ENCODE measurements at places on chromosomes 12 and 14.
A peak's percentile ranks its signal among the peaks of the same experiment; 100 is the strongest.

- peaks cover 7% of the 10 kb centered on the region for H3K4me1 ChIP-seq
- no peaks in the 10 kb centered on the region for H3K27me3 ChIP-seq
- no peak overlapping the region for H3K27ac ChIP-seq
- no peak for DNase-seq
- no peaks in the 10 kb centered on the region for H3K36me3 ChIP-seq
Measured at GRCh38 chr14:91032248-91032647, 28.2 kb downstream of the RPS6KA5 start.

GRCh38 chr12:94994312-94994711, 9.2 kb downstream of the NDUFA12 start:
- H3K36me3 ChIP-seq: peaks cover 52% of the 10 kb centered on the region
- H3K4me3 ChIP-seq: no peak overlapping the region
- H3K27me3 ChIP-seq: no peaks in the 10 kb centered on the region
- no peak overlapping the region for H3K27ac ChIP-seq

DNA sequence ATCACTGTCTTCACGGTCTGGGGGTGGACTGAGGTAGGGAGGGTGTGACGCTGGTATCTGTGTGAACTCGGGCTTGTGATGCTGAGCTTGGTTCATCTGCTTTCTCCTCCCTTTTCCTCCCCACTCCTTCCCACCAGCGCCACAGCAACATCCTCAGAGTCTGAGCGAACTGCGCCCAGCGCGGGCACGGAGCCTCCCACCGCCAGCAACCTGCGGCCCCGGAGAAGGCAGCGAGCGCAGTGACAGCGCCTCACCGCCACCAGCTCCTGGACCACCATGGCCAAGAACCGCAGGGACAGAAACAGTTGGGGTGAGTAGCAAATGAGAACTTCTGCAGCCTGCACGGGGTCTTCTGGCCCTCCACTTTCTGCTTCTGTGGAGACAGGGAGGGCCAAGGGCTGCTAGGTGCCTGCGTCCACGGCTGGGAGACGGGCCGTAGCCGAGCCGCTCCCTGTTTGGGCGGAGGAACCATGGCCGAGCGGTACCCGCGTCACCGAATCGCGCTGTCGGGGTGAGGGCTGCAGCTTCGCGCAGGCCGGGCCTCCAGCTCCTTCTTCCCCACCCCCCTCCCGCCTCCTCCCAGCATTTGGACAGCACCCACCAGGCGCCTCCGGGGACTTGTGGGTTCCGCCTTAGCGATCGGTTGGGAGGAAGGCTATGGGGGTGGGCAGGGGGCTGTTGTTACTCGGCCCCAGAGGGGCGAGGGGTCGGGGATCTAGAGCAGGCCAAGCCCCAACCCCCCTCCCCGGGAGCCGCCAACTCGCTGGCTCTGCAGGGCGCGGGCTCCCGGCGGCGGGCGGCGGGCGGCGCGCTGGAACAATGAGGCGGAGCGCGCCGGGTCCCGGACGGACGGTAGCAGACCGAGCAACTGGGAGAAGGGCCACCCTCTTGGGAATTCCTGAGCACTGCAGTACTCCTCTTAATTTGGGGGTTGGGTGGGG, at the start of gene ATL1:
Gene ATL1 (plus strand): TSS at position 156 of the 941 bp plus-strand sequence. CDS start 121 bp downstream, at position 277.
- H3K36me3 ChIP-seq: no peaks in the 10 kb centered on the region
- H3K4me3 ChIP-seq: peak within 1 kb of the TSS; percentile 77
- DNase-seq: peak; percentile 75
- H3K27me3 ChIP-seq: peaks cover 47% of the 10 kb centered on the region
- peaks cover 22% of the 10 kb centered on the region for H3K4me1 ChIP-seq

GRCh38 chr14:23646648-23647549, 10.7 kb downstream of the DHRS2 start:
- H3K4me1 ChIP-seq: no peaks in the 10 kb centered on the region
- H3K27ac ChIP-seq: no peak overlapping the region
- peaks cover 16% of the 10 kb centered on the region for H3K27me3 ChIP-seq
- no peak for DNase-seq
- H3K4me3 ChIP-seq: no peak overlapping the region

- no peak for DNase-seq
- H3K4me1 ChIP-seq: peaks cover 37% of the 10 kb centered on the region
- H3K27me3 ChIP-seq: no peaks in the 10 kb centered on the region
- H3K36me3 ChIP-seq: no peaks in the 10 kb centered on the region
- H3K27ac ChIP-seq: no peak overlapping the region
Measured at GRCh38 chr12:601976-602699, 61.1 kb downstream of the NINJ2 start.

DNA sequence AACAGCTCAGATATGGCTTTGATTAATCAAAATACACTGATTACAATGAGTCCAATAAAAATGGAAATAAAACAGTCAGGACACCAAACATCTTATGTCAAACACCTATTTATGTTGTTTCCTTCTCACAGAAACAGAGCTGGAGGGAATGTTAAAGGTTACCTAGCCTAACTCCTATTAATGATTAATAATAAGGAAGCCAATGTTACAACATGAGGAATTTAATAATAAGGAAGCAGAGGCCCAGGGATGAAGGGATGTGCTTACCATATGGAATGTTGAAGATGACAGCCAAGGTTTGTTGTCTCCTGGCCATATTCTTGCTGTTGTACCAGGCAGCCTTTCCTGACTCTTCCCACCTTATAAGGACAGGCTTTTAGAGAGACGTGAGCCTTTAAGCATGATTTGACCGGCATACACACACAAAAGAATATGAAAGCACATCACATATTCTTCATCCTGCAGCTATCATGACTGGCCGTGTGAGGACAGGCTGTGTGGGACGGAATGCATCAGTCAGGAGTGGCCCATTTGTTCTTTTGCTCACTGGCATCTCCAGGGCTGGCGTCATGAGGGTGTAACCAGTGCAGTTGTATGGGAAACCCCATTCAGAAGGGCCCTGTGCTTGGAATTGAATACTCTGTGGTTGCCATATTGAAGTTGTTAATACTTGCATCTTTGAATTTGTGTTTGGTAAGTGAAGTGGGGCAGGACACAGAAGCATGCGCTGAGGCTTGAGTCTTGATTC, 3.1 kb upstream of the GPRC5D start:
- H3K4me1 ChIP-seq: no peaks in the 10 kb centered on the region
- DNase-seq: no peak
- no peaks in the 10 kb centered on the region for H3K36me3 ChIP-seq
- no peaks in the 10 kb centered on the region for H3K27me3 ChIP-seq
- H3K27ac ChIP-seq: no peak overlapping the region

- H3K27me3 ChIP-seq: no peaks in the 10 kb centered on the region
- DNase-seq: no peak
Measured at GRCh38 chr14:97747316-97747715, 950.1 kb downstream of the VRK1 start.

- H3K4me1 ChIP-seq: peaks cover 9% of the 10 kb centered on the region
- no peaks in the 10 kb centered on the region for H3K27me3 ChIP-seq
- H3K36me3 ChIP-seq: no peaks in the 10 kb centered on the region
- no peak for DNase-seq
- no peak overlapping the region for H3K27ac ChIP-seq
Measured at GRCh38 chr12:82883394-82884355, 197.0 kb downstream of the TMTC2 start.

DNA sequence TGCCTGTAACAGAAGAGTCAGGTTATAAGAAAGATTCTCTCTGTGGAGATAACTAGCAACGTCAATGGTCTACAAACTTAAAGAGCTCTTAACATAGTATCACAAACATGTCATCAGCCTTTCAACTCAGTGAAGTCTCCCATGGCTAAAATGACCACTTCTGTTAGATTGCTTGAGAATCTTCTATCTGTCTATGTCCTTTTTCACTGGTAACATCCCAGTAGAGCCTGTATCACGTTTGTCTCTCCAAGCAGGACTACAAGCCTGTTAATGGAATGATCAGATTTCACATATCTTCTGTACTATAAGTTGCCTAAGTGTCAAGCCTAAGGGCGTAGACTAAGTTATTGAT, 50.7 kb downstream of the SLC2A13 start:
- no peaks in the 10 kb centered on the region for H3K27me3 ChIP-seq
- H3K4me1 ChIP-seq: peaks cover 46% of the 10 kb centered on the region
- DNase-seq: no peak
- peak overlapping the region; percentile 77 for H3K27ac ChIP-seq
- peak overlapping the region; percentile 34 for H3K4me3 ChIP-seq

GRCh38 chr12:58533652-58534051, 386.7 kb downstream of the LRIG3 start:
- H3K4me3 ChIP-seq: no peak overlapping the region
- no peaks in the 10 kb centered on the region for H3K27me3 ChIP-seq
- H3K36me3 ChIP-seq: no peaks in the 10 kb centered on the region
- H3K4me1 ChIP-seq: no peaks in the 10 kb centered on the region

DNA sequence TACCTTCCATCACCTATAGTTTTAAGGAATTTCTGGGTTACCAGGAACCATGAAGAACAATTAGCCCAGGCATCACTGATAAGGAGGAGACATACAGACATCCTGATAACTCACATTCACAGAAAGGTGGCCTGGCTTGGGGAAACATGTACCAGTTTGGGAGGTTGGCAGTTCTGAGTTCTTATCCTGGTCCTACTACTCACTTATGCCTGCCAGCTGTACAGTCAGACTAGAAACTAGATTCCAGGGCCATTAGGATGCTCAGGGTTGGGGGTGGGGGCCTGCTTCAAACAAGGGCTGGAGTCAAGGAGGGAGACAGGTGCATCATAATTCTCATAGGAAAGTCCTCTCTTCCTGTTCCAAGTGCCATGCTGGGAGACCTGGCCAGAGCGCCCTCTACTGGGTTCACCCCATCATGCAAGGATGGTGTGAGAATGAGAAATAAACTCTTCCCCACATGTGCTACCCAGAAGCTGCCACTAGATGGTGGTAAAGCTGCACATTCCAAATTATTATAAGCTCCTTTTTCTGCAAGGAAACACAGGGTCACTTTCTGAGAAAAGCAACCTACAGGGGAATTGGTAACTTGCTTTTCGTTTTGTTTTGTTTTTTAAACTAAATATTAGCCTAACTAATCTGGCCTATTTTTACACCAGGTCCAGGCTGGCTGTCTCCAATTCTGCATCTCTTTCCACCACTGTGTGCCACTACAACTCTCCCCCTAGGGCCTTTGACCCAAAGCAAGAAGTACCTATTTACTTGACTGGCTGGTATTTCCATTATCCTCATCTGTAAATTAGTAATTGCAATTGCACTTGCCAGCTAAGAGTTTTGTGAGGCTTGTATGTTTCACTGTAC, 14.5 kb downstream of the OAS2 start:
- DNase-seq: peak; percentile 20
- no peak overlapping the region for H3K27ac ChIP-seq
- no peaks in the 10 kb centered on the region for H3K4me1 ChIP-seq

GRCh38 chr14:101761032-101761880, at the start of gene PPP2R5C:
TSS of gene PPP2R5C (plus strand) at chr14:101761709. CDS start at chr14:101761894, 185 bp downstream.
- peak within 1 kb of the TSS; percentile 99 for H3K27ac ChIP-seq
- peaks cover 24% of the 10 kb centered on the region for H3K36me3 ChIP-seq
- peak; percentile 95 for DNase-seq
- H3K4me3 ChIP-seq: peak within 1 kb of the TSS; percentile 100
- H3K4me1 ChIP-seq: peaks cover 36% of the 10 kb centered on the region

DNA sequence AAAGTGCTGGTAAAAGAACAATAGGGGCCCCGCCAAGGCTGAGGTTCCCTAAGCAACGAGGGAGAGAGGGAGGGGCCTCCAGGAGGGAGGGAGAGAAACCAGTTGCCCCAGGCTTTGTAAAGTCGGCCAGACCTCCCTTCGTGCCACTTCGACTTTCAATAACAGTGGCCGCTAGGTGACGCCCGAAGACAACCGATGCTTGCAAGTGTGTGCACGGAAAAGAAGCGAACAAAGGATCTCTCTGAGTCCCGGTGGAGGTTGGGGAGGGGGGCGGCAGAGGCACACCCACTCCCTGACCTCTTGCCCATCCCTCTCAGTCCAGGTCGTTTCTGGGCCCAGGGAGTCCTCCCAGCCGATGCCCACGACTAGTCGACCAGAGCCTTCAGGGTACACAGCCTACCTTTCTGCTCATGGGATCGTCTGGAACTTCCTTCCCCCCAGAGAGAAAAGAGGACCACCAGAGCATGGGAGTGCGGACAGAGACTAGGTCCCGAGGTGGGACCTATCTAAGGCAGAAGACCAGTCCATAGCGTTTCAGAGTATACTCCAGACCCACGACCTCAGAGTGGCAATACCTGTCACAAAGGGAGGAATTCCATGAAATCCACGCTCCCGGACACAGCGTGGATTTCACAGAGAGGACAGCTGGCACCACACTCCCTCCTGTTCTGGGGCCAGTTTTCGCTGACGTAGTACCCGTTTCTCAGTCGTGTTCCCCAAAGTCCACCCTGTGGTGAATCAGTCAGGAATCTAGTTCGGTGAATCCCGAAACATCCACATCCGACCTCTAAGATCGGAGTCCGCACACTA, 262.7 kb upstream of the ALG10B start:
- H3K4me1 ChIP-seq: no peaks in the 10 kb centered on the region
- no peak overlapping the region for H3K4me3 ChIP-seq
- DNase-seq: no peak
- H3K27me3 ChIP-seq: no peaks in the 10 kb centered on the region

GRCh38 chr14:77892381-77892871, 92.5 kb downstream of the ADCK1 start:
- peaks cover 19% of the 10 kb centered on the region for H3K36me3 ChIP-seq
- no peaks in the 10 kb centered on the region for H3K27me3 ChIP-seq
- peak overlapping the region; percentile 20 for H3K27ac ChIP-seq
- DNase-seq: peak; percentile 26
- no peak overlapping the region for H3K4me3 ChIP-seq

DNA sequence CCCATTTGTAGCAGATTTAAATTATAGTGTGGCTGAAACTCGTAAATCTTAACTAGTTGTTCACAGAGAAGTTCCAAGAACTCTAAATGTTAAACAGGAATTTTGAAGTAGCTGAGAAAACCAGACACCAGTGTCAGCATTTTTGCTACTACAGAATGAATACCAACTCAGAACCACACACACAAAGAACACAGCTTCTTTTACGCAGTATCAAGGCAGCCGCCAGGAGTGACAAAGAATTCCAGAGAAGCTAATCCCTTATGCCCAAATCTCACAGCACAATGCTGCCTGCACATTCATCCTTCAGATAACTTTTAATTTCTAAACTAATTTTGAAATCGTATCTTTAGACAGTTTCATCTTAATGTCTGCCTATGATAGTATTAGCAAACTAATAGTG, 37.4 kb downstream of the SLC6A15 start:
- H3K4me3 ChIP-seq: no peak overlapping the region
- no peaks in the 10 kb centered on the region for H3K4me1 ChIP-seq
- no peaks in the 10 kb centered on the region for H3K36me3 ChIP-seq
- DNase-seq: no peak
- no peak overlapping the region for H3K27ac ChIP-seq

DNA sequence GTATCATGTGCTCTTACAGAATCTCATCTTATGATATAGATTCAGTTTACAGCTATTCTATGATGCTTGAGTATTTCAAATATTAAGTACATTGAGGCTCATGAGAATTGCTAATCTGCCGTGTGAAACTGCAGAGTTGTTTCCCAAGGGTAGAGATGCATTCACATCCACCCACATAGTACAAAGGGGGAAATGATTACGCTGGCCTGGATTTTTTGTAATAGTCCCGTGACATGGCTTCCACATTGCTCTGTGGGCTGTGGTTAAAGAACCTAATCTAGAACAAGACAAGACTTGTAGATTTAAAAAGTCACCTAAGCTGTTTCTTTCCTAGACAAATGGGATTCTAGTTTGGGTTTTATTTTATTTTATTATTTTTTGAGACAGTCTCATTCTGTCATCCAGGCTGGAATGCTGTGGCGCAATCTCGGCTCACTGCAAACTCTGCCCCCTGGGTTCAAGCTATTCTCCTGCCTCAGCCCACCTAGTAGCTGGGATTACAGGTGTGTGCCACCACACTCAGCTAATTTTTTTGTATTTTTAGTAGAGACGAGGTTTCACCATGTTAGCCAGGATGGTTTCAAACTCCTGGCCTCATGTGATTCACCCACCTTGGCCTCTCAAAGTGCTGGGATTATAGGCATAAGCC, 13.0 kb upstream of the RIOX1 start:
- H3K27me3 ChIP-seq: no peaks in the 10 kb centered on the region
- H3K27ac ChIP-seq: no peak overlapping the region
- H3K36me3 ChIP-seq: no peaks in the 10 kb centered on the region
- no peak for DNase-seq
- no peaks in the 10 kb centered on the region for H3K4me1 ChIP-seq

Data from left ventricle myocardium inferior (tissue), 1 donor.